ENCODE measurements at places on chromosomes 5 and 9.

DNA sequence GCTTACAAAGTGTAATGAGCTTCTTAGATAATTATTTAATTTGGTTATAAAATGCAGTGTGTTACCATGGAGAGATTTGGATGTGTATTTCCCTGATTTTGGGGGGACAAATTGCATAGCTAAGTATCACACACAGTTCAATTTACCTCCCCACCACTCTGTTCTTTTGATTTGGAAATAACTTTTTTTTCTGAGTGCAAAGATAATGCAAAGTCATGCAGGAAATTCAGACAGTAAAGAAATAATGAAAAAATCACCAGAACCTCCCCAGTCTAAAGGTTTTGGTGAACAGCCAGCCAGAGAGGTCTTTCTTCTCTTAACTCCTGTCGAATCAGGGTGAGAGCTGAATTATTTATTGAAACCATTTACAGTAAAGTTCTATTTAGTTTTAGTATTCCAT lies 3.2 kb downstream of the ADGRV1 start:
- DNase-seq: no peak

GRCh38 chr9:109791003-109791677 lies 11.1 kb downstream of the PALM2AKAP2 start:
- DNase-seq: no peak

DNA sequence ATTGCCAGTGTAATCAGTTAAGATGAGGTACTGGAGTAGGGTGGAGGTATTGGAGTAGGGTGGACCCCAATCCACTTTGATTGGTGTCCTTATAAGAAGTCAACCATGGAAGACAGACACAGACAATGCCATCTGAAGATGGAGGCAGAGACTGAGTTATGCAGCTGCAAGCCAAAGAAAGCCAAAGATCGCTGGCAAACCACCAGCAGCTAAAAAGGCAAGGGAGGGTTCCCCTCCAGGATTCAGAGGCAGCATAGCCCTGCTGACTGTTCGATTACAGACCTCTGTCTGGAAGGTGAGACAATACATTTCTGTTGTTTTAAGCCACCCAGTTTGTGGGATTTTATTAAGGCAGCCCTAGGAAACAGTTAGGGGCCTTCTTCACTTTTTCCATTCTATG lies 30.5 kb upstream of the CKMT2 start:
- no peak for DNase-seq

DNA sequence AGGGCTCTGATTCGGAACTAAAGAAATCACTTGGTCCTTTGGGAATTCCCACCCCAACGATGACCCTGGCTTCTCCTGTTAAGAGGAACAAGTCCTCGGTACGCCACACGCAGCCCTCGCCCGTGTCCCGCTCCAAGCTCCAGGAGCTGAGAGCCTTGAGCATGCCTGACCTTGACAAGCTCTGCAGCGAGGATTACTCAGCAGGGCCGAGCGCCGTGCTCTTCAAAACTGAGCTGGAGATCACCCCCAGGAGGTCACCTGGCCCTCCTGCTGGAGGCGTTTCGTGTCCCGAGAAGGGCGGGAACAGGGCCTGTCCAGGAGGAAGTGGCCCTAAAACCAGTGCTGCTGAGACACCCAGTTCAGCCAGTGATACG lies 83.4 kb downstream of the GOLPH3 start:
- no peak for DNase-seq

DNA sequence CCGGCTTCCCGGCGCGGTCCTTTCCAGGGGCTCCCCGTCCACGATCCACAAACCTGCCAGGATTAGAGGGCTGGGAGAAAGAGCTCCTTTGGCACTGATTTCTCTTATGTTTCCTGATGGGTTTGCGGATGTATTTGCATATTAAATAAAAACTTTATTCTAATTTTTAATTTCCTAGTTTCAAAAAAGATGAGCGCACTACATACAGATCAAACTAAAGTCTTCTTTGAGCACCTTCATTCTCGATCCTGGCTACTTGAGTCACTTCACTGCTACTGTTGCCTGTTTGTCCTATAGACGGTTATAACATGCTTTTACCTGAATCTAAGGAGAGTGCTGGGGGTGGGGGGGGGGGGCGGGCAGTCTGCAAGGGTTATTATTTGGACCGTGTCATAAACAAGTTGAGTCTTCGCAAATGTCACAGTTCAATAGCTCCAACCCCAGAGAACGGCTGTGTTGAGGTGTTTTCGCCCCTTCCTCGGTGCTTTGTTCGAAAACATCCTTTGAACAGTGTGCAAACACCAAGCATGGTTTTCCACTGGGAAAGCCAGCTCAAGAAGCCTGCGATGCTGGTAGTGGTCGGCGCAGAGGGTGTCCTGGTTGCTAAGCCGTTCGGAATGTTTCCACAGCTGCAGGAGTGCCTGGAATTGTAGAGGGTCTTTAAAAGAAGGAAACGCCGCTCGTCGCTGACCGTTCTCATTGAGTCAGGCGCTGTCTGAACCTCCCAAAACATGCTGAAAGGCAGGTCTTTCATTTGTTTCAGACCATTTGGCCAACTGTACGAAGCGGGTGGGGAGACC lies 1.1 kb upstream of the STK10 start:
- DNase-seq: no peak

- DNase-seq: no peak
Observed at GRCh38 chr5:77064040-77064439, 23.0 kb downstream of the ZBED3 start.

DNA sequence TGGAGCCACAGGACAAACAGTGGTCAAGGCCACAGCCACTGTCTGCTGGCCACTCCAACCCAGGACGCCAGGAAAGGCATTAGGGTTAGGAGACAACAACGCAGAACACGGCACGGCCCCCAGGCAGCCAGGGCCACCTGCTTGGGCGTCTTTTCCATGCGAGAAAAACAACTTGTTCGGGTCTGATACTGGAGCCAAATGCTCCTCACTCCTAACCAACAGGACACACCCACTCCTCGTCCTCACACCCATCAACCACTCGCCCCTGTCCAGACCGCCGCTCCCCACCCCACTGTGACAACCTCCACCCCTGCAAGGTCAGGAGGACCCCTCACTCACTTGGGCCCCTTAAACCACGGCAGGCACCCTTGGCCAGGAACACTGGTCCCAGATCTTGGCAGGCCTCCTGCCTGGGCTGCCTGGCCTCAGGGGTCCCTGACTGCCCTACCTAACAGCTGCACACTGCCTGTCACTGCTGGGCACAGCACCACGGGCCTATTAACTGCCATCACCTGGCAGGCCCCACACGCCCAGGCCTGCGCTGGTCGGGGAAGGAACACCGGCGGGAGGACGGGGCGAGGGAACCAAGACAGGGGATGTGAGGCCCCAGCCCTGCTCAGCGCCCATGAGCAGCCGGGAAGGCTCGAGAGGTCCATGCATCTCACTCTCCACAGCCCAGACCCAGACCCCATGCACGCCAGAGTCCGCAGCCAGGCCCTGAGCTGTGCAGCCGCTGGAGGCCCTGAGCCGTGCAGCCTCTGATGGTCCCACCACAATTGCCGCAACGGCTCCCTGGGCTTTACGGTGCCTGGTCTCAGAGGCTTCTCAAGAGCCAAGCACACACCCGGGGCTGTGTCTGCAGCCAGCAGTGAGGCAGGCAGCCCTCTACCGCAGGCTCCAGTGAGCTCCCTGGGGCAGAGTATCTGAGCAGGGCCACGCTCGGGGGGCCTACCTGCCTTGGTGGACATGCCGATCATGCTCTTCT lies 13.8 kb downstream of the CLPTM1L start:
- no peak for DNase-seq

GRCh38 chr9:33446240-33446945 lies 1.0 kb downstream of the AQP3 start:
- no peak for DNase-seq

DNA sequence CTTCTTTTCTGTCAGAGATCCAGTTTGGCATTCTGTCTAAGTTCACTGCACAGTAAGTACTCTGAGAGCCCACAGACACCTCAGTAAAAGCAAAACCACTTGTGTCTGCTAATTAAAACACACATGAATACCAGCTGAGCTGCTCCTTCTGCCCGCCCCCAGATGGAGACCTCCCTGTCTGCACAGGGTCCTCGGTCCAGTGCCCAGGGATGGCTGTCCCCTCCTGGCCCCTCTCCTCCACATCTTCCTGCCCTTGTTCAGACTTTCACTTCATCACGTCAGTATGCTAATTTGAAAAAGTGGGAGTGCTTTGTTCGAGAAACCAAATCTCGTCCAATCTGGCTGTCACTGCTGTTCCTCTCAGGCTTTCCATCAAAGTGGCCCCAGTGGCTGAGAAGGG lies 43.5 kb downstream of the LIX1 start:
- peak; percentile 50 for DNase-seq

DNA sequence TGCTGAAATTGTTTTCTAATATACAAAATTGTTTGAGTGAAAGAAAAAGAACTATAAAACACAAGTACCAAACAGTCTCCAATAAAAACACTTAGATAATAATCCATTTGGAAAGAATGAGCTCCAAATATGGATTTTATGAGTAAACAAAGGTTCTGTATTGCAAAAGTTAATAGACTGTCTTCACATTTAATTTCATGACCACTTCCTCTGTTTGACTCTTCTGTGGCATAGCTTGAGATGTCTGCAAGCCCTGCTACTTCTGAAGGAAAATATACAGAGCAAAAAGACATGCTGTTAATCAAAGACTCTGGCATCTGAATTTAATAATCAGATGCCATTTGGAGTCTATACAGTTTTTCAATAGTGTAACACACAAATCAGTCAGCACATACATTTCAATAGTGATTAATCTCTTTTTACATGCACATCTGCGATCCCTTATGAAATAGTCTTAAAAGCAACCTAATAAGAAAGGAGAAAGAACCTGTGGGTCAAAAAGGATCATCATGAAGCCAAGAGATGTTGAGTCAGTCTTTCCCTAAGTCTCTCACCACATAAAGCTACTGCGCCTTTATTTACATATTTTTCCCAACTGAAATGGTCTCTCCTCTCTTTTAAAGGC lies 165.4 kb upstream of the LHFPL2 start:
- DNase-seq: no peak

- DNase-seq: no peak
Observed at GRCh38 chr9:86469476-86470250, 115.5 kb upstream of the TUT7 start.

DNA sequence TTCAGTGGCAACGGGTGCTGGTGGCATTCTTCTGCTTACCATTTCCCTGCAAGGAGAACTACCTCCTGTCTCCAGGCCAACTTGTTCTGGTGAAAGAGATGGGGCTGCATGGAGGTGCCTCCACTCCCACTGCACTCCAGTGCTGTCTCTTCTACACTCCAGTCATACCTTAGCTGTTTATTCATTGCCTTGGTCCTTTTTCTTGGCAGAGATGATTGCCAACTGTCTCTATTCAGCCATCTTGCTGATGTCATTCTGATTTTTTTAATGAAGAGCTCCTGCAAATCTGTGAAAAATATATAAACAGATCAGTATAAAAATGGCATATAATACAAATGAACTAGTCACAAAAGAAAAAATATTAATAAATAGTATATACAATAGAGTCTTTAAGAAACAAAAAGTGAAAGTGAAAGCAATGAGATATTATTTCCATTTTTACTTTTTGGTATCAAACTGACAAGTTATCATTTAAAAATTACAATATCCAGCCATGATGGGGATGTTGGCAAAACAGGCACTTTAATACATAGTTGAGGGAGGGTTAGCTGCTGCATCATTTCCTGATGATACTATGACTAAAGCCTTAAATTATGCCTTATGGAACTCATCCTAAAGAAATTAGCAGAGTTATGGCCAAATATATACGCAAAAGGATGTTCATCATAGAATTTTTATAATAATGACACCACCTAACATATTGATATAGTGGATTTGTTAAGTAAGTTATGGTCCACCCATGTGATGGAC lies 109.4 kb downstream of the CARTPT start:
- DNase-seq: no peak

Measured in hippocampal formation (tissue), 2 donors.